A172 (cell line): ENCODE measurements at places on chromosomes 7 and 10. TPM values are rescaled to one million over a fixed set of nuclear protein-coding genes. Genes with fewer than 3 reads are reported as not detected.

The ANKRD22 gene
- not detected in 2 replicates for total RNA-seq

The OIT3 gene
- total RNA-seq, result not detected in 2 replicates

The ANK3 gene
- 8.4 and 9.0 TPM in 2 replicates for total RNA-seq

The OR2A5 gene
- total RNA-seq, result not detected in 2 replicates

The IL15RA gene
- total RNA-seq, result 10.3 and 16.3 TPM in 2 replicates

The SH2D4B gene
- 0.07 and 0.53 TPM in 2 replicates for total RNA-seq

The ABCA13 gene
- 0.62 and 0.65 TPM in 2 replicates for total RNA-seq

The CAV2 gene
- total RNA-seq, result 139 and 158 TPM in 2 replicates

The FRMPD2 gene
- not detected in 2 replicates for total RNA-seq

The LBX1 gene
- total RNA-seq, result 1.1 and 1.2 TPM in 2 replicates

The STN1 gene
- 33.1 and 43.8 TPM in 2 replicates for total RNA-seq

The GTF2IRD1 gene
- total RNA-seq, result 25.2 and 54.7 TPM in 2 replicates

The ACSM6 gene
- total RNA-seq, result 0.12 TPM in 1 of 2 replicates, not detected in the other

The CTTNBP2 gene
- total RNA-seq, result not detected in 2 replicates

The CALCR gene
- 0.10 and 0.98 TPM in 2 replicates for total RNA-seq

The CYP26C1 gene
- total RNA-seq, result 0.02 TPM in 1 of 2 replicates, not detected in the other

The PRKG1 gene
- 0.05 and 0.22 TPM in 2 replicates for total RNA-seq

The NRCAM gene
- total RNA-seq, result 0.16 and 0.86 TPM in 2 replicates

The NKX2-3 gene
- 0.19 and 1.2 TPM in 2 replicates for total RNA-seq
